ENCODE measurements at places on chromosomes 13 and 19.

- no peak for DNase-seq
Measured at GRCh38 chr13:59111751-59112171, 1052.0 kb downstream of the DIAPH3 start.

DNA sequence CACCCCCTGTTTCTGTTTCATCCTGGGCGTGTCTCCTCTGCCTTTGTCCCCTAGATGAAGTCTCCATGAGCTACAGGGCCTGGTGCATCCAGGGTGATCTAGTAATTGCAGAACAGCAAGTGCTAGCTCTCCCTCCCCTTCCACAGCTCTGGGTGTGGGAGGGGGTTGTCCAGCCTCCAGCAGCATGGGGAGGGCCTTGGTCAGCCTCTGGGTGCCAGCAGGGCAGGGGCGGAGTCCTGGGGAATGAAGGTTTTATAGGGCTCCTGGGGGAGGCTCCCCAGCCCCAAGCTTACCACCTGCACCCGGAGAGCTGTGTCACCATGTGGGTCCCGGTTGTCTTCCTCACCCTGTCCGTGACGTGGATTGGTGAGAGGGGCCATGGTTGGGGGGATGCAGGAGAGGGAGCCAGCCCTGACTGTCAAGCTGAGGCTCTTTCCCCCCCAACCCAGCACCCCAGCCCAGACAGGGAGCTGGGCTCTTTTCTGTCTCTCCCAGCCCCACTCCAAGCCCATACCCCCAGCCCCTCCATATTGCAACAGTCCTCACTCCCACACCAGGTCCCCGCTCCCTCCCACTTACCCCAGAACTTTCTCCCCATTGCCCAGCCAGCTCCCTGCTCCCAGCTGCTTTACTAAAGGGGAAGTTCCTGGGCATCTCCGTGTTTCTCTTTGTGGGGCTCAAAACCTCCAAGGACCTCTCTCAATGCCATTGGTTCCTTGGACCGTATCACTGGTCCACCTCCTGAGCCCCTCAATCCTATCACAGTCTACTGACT lies at the start of gene KLK3:
TSS of gene KLK3 (plus strand) at position 280 of the 775 bp plus-strand sequence. CDS start at position 321, 41 bp downstream.
- no peak for DNase-seq

GRCh38 chr19:862581-863314 lies 3.3 kb downstream of the CFD start:
- peak; percentile 53 for DNase-seq

DNA sequence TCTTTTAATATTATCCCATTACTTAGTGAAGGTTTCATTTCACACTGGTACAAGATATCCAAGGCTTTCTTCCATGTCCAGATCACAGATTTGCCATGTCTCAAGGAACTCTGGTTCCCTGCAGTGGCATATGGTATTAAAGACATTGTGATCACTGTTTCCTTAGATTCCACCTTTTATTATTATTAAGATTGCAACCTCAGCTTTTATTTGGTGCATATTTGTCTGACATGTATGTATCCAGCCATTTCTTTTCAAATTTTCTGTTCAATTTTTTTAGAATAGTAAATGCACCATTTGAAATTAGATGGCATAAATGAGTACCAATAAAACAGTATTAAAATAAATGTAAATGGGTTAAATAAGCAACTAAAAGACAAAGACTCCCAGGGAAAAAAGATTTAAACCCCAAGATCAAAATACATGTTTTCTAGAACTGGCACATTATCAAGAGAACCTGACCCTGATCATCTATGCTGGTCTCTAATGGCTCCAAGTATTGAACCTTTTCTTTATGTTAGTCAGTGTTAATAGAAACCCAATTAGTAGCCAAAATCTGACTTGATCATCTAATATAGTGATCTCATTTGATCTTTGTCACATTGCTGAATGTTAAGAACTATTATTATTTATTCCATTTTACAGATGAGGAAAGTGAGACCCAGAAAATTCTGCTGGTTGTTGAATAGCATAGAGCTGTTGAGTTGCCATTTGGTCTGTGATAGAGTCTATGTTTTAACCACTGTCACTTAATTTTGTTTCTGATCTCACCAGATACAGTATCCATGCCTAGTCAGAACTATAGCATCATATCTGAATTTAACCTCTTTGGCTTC lies at the start of gene OR10H4:
TSS of gene OR10H4 (plus strand) at position 786 of the 836 bp plus-strand sequence. CDS start at position 786, 0 bp downstream.
- DNase-seq = no peak

DNA sequence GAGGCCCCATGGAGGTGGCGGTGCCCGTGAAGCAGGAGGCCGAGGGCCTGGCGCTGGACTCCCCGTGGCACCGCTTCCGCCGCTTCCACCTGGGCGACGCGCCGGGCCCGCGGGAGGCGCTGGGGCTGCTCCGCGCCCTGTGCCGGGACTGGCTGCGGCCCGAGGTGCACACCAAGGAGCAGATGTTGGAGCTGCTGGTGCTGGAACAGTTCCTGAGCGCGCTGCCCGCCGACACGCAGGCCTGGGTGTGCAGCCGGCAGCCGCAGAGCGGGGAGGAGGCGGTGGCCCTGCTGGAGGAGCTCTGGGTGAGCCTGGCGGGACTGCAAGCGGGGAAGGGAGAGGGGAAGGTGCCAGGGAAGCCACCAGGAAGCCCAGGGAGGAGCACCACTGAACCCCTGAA lies 5.8 kb downstream of the ZNF444 start:
- no peak for DNase-seq

DNA sequence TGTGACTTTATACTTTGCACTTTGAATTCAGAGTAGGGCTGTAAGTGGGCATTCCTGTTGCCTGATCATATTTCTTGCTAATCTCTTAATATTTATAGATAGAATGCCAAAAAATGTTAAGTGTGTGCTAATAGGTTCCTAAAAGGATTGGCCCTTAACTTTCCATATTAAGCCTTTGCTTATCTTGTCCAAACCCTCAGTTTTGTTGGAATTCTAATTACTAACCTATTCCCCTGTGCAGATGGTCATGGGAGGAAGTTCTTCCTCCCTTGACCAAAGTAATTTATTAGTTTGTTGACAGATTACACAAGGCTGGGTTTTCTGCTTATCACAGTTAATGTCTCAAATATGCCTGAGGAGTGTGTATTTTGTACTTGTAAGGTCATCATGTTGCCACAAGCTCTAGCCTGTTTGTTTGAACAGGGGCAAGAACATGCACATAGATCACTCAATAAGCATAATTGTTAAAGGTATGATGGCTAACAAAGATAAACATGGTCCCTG lies 541.1 kb upstream of the SPRY2 start:
- no peak for DNase-seq

GRCh38 chr13:77810878-77811277 lies 107.8 kb downstream of the EDNRB start:
- no peak for DNase-seq

- DNase-seq = peak; percentile 5
Measured at GRCh38 chr13:42548731-42549551, 25.0 kb upstream of the TNFSF11 start.

GRCh38 chr13:75319254-75319653 lies 162.7 kb downstream of the TBC1D4 start:
- no peak for DNase-seq

DNA sequence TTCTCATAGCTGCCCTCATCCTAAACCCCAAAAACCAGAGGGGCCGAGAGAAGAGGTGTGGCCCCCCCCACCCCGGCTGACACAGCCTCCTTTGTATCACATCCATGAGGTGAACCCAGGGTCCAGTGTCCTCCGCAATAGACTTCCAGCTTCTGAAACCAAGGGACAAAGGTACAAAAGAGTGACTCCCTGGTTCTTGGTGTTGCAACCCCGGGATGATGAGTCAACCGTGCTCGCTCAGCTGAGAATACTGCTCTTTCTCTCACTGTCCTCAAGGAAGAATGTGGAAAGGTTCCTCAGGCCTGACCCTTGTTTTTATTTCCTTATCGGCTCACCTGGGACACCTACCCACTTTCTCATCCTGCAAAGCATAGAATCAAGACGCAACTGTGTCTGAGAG lies 5.5 kb downstream of the SLC15A1 start:
- DNase-seq = no peak

DNA sequence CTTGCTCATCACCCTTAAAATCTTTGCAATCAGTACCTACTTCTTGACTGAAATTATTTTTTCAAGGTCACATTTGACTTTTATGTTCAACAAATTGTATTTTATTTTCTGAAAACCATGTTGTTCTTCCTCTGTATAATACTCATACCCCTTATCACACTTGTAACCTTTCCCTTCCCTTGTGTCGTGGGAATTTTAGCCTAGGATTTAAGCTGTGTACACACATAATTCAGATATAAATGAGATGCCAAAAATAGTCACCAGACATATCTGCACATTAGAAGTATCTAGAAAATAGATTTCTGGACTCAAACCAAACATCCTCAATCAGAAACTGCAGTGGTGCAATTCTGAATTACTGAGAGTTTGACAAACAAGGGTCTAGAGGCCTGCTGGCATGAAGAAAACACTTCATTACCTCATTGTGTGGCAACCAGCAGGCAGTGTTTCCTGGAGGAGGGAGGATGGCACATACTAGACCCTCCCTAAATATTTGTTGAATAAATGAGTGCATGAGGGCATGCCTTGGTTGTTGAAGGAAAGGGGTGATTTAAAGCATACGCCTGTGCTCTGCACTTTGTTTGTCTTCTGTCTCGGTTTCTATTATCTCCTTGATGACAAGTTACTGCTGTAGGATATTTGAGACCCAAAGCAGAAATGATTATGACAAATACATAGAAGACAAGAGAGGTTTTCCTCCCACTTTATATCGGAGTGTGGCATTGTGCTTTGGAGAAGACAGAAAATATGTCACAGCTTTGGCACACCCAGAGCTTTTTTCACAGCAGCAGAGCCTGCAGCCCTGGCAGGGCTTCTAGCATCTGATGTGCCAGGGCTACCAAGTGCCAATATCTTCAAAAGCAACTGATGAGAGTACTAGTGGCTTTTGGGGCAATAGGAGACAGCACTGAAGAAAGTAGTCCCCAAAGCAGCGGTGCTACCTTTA lies 881.1 kb downstream of the PCDH9 start:
- no peak for DNase-seq

- no peak for DNase-seq
Measured at GRCh38 chr19:48483301-48483700, 14.1 kb downstream of the CYTH2 start.

DNA sequence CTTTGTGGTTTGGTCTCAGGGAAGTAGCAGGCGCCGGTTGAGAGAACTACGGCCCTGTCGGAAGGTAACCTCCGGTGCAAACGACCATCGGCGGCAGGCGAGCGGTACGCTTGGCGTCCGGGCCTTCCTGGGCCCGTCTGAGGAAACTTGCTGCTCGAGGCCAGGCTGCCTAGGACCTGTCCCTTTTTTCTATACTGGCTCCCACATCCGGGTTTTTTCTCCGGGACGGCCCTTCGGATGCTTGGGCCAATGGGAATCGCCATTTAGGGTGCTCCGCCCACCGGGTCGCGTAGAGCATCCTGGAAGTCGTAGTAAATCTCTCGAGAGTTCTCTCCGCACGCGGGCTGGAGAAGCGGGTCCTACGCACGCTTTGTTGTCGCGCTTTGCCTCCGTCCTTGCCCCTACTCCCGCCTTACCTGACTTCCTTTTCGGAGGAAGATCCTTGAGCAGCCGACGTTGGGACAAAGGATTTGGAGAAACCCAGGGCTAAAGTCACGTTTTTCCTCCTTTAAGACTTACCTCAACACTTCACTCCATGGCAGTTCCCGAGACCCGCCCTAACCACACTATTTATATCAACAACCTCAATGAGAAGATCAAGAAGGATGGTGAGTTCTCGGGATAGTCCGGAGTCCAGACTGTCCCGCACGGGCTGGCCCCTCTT lies at the start of gene SNRPA:
TSS of gene SNRPA (plus strand) at position 330 of the 664 bp plus-strand sequence. CDS start at position 536, 206 bp downstream.
- DNase-seq = peak; percentile 97

DNA sequence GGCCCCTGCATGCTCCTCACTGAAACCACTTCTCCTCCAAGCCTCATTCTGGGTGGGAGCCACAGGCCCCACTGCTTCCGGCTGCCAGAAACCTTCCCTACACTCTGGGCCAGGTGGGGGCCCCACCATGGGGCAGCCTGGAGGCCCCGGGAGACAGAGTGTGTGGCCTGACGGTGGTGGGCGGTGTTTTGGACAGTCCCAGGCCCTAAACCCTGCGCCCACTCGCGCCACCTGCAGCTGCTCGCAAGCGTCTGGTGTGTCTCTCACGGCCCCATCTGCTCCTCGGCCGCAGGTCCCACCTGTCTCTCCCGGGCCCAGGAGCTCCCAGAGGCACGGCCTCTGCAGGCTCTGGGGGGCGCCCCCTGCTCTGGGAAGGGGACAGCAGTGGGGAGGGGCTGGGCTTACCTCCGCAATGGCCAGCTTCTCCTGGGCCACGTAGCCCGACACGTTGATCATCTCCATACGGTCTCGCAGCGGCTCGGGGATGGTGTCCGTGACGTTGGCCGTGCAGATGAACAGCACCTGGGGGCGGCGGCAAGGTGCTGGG lies 5.6 kb downstream of the RPL36 start:
- DNase-seq = no peak

DNA sequence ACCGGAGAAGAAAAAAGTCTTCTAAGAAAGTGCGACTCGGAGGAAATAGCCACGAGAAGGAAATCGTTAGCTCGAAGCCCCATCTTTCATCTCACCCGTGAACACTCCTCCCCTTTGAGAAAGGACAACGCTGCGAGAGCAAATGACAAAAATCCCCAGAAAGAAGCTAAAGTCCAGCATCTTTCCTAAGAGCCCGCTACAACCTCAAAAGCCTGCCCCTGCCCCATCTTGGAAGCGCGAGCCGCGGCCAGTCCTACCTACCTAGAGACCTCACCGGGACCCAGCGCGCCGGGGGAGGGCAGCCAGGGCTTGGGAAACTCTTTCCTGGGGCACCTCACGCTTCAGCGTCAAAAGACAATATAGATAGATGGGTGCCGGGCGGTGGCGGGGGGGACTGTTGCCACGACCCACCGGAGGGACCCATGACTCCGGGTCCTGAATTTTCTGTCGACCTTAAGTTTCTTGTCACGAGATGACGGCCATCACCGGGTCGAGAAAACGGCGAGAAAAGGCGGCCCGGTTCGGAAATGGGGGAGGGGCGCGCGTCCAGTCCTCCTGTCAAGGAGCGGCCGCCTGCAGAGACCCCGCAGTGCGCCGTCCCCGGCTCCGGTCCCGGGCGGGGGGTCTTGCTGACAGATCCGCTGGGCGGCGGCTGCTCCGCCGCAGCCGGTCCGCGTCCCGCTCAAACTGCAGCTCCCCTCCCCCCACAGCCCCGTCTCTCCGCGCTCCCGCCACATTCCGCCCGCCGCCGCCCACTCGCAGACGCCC lies 65.9 kb downstream of the KCNRG start:
- DNase-seq = no peak

DNA sequence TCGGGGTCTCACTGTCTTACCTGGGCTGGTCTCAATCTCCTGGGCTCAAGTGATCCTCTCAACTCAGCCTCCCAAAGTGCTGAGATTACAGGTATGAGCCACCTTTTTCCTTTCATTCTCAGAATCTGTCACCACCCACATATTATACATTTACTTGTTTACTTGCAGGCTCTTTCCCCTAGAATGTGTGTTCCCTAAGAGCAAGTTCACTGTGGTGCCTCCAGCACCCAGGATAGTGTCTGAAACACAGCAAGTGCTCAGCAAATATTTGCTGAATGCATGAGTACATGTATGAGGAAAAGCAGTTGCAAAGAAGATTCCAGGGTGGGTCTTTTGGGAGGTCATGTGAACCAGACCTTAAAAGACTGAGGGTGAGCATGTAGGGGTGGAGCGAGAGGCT lies 96.8 kb downstream of the RGCC start:
- no peak for DNase-seq

- DNase-seq = no peak
Measured at GRCh38 chr13:100659578-100659977, 15.0 kb downstream of the TMTC4 start.

All from CD4-positive, alpha-beta T cell treated with Interleukin-4 for 4 hours (primary cell).